ENCODE measurements at places on chromosomes 1 and 21.

GRCh38 chr1:99745061-99745460, 21.4 kb downstream of the FRRS1 start:
- no peak for DNase-seq

DNA sequence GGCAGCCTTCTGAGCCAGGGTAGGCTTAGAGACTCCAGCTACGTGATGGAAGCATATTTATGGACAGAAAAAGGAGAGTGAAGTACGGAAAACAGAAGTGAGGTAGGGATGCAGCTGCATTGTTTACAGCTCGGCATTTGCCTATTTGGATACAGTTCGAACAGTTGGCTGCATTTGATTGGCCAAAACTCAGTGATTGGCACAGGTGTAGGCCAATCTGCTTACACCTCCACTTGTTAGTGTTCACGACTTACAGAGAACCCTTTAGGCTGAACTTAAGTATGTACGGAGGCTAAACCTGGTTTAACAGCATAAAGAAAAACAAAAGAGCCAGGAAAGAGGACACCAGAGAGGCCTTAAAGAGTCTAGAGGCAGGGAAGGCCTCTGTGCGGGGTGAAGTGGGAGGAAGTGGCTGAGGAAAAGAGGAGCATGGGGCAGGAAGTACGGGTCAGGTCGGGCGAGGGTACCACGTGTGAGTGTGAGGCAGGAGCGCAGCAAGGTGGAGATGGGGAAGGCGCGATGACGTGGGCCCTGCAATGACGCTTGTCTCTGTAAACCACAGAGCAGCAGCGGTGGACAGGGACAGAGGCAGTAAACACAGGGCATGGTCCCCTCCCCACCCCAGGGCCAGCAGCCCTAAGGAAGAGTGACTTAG, 32.0 kb downstream of the RSPH1 start:
- peak; percentile 37 for DNase-seq

- DNase-seq: no peak
These were observed 35.7 kb downstream of the ZMYND12 start for GRCh38 chr1:42420121-42420520.

DNA sequence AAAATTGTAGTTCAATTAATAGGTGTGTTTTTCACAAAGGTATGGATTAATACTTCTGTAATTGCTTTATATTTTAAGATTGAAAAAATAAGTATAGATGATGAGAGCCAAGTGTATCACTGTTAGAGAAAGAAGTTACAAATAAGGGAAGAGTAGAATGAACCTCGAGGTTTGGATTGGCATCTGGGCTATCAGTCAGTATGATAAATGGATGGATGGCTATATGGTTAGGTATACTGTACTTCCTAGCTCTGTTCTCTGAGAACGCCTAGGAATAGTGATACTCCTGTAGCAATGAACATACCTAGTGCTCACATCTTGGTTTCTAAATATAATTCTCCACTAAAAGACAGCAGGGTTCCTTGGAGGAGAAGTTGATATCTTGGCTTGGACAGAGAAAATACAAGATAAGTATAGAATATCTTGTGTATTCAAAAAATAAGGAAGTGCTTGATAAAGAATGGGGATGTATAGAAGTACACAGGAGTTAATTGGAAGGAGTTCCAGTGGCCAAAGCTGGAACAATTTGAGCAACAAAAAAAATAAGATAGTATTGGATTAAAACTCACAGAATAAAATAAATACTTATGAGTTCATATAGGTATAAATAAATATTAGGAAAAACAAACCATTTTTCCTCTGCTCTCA, 12.4 kb downstream of the IPO9 start:
- no peak for DNase-seq

DNA sequence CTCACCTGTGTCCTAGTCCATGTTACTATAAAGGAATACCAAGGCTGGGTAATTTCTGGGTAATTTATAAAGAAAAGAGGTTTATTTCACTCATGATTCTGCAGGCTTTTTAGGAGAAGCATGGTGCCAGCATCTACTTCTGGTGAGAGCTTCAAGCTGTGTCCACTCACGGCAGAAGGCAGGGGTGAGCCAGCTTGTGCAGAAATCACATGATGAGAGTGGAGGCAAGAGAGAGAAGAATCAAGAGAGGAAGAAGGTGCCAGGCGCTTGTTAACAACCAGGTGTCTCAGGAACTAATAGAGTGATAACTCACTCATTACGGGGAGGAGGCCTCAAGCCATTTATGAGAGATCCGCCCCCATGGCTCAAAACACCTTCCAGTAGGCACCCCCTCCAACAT, 67.5 kb upstream of the CD34 start:
- DNase-seq: no peak

DNA sequence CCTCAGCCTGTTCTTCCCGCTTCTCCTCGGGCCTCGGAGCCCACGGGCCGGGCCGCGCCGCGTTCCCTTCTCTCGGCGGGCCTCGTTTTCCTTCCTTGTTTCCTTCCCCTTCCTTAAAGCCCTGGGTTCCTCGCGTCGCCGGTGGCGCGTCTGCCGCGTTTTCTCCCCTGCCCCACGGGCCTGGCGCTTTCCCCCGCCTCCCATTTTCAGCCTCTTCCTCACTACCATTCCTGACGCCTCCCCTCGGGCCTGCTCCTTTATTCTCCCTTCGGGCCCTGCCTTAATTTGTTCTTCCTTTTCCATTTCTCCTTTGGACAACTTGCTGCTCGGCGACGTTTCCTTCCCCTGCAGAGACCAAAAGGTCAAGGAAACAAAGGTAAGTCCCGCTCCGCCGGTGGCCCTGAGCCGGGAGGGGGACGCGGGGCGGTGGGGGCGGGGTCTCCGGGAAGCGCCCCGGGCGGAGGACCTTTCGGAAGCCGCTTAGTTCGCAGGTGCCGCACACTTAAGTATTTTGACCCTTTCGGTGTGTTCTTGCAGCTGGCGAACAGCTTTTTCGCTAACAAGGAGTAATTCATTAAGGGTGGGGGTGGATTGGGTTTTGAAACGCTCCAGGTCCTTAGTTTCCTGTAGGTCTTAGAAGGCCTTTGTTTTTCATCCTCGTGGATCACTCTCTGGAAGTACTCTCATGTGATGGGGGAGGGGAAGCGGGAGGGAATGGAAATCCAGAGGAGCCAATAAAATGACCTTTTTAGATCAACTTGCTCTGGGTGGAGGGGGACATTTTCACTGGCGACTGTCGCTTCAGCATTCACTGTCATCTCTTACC, 780 bp downstream of the YTHDF2 start:
- DNase-seq: peak; percentile 61

DNA sequence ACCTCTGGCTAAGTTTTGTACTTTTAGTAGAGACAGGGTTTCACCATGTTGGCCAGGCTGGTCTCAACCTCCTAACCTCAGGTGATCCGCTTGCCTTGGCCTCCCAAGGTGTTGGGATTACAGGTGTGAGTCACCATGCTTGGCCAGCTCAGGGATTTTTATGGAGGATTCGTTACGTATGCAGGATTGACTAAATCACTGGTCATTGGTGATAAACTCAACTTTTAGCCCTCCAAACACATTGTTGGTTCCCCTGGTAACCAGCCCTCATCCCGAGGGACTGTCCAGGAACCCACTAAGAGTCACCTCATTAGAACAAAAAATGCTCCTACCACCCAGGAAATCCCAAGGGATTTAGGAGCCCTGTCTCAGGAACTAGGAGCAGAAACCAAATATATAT, 40.4 kb downstream of the ST3GAL3 start:
- no peak for DNase-seq

GRCh38 chr1:16231331-16232315, 5.4 kb downstream of the CPLANE2 start:
- DNase-seq: no peak

- no peak for DNase-seq
These were observed 111.1 kb downstream of the CLEC20A start for GRCh38 chr1:178385662-178386061.

DNA sequence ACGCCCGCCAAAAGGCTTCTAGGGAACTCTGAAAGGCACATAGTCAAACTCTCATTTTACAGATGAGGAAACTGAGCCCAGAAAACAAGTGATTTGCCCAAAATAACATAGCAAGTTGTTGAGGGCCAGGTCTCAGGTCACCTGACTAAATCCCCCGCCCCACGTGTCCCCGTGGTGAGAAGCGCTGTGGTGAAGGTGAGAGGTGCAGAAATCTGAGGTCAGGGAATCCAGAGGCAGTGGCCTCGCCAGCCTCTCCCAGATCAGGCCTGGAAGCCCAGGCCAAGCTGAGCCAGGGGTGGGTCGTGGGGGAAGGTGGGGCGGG, 5.1 kb downstream of the HDGF start:
- no peak for DNase-seq

GRCh38 chr1:220902916-220903315, 23.7 kb downstream of the HLX start:
- DNase-seq: no peak

GRCh38 chr1:167563579-167564246, 10.2 kb upstream of the CREG1 start:
- DNase-seq: no peak

- no peak for DNase-seq
These were observed 350.8 kb upstream of the KAZN start for GRCh38 chr1:14247666-14248065.

GRCh38 chr1:186421446-186421845, 39.5 kb downstream of the PDC start:
- DNase-seq: no peak

All from nephron progenitor cell (in vitro differentiated cells).